Urinary bladder (tissue), 4 donors: ENCODE measurements at places on chromosomes 6 and 20. TPM values are rescaled to one million over a fixed set of nuclear protein-coding genes. Genes with fewer than 3 reads are reported as not detected.

EBF4 gene
- 28.9 TPM for polyA plus RNA-seq

MCCD1 gene
- not detected for polyA plus RNA-seq

C6orf118 gene
- not detected for polyA plus RNA-seq

RIPOR3 gene
- 15.0 TPM for polyA plus RNA-seq

DZANK1 gene
- 1.7 TPM for polyA plus RNA-seq

ZBTB46 gene
- 6.7 TPM for polyA plus RNA-seq

BCAS4 gene
- 9.2 TPM for polyA plus RNA-seq

ARMH2 gene
- polyA plus RNA-seq, result not detected

LY86 gene
- 3.9 TPM for polyA plus RNA-seq

GPSM3 gene
- polyA plus RNA-seq, result 12.8 TPM

BAG2 gene
- 34.3 TPM for polyA plus RNA-seq

GRCh38 chr6:117464700-117465099, 17.8 kb upstream of the DCBLD1 start:
- no peak for DNase-seq

DNA sequence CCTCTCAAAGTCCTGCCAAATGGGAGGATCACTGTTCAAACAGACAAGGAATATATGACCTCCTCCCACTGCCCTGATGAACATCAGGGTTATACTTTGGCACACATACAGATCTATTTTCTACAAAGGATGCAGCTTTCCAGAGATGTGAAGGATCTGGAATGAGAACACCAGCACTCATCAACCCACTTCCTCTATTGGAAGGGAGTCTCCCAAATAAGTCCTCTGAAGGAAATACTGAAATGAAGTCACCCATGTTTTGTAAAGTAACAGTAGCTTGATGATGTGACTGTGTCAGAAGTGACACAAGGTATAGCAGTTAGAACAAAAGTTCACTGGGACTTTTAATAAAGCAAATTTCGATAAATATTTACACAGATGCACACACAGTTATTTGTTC, 104.9 kb downstream of the OGFRL1 start:
- no peak for DNase-seq

DNA sequence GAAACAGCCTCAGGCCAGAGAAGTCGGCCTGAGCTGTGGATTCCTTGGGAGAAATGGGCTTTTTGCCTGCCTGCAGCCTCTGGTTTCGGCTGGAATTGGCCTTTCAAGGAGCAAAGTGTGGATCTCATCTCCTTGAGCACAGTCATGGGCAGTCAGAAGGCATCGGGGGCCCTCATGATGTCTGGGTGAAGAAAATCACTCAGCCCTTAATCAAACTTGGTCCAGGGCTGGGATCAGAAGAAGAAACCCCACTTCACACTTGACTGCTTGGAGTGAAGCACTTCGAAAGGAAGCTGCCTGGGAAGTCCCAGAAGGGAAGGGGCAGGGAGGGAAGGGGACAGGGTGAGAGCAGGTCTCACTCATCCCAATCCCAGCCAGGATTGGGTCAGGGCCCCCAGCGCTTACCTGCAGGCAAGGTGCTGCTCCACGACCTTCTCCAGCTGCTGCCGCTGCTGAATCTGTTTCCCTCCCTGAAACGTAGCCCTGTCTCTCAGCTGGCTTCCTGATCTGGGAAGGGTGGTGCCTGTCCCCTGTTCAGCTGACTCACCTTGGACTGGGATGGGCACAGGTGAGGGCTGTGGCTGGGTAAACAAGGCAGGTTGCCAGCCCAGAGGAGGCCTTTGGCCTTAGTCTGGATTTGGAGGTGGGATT, at the start of gene SDCBP2:
Gene SDCBP2 (minus strand): TSS at position 460 of the 651 bp plus-strand sequence. CDS start 8,723 bp downstream, outside the sequence.
- DNase-seq, result no peak

GRCh38 chr6:19369785-19370184, 467.4 kb upstream of the ID4 start:
- no peak for DNase-seq

- DNase-seq, result no peak
Observed at GRCh38 chr20:57605045-57605444, 15.2 kb downstream of the ZBP1 start.

DNA sequence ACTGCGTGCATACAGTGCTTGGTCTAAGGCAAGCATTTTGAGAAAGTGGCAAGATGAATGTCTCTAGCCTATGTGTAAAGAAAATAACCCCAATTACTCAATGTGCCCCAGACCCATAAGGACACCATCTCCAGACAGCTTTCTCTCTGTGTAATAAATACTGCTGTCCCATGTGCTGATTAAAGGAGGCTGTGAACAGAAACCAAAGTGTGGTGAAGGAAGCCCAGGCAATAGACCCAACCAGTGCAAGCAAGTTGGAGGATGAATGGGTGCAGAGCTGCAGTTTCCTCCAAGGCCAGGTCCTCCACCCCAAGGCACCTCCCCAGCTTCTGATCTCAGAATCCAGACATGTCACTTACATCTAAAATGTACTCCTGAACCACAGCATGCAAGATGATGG, 60.6 kb downstream of the TRAM2 start:
- no peak for DNase-seq

DNA sequence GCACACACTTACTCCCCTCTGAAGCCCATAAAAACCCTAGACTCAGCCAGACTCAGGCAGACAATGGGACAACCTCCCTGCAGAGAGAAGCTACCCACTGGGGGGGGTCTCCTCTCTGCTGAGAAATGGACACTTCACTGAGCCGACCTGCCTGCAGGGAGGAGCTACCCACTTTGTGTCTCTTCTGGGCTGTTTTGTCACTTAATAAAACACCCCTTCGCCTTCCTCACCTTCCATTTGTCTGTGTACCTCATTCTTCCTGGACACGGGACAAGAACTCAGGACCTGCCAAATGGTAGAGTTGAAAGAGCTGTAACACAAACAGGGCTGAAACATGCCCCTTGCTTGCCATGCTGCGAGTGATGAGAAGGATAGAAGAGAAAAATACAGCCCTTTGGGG, 151.7 kb upstream of the HDDC2 start:
- DNase-seq, result no peak

DNA sequence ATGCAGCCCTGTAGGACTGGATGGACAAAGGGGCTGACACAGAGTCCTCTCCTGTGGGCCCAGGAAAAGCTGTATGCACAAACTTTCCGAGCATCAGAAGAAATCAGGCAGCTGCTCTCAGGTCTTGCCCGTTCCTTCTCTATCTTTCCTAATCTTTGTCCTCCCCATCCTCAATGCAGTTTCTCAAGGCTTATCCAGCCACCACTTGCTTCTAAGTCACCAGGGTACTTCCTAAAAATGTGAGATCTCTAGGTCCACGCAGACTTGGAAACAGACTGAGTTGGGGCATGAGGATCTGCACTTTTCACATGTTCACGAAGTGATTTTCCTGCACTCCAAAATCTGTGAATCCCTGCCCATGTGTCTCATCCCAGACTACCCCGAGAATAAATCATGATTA, 394.5 kb upstream of the SLC35B3 start:
- DNase-seq, result no peak

GRCh38 chr6:149334682-149335160, 17.2 kb downstream of the TAB2 start:
- DNase-seq, result no peak

DNA sequence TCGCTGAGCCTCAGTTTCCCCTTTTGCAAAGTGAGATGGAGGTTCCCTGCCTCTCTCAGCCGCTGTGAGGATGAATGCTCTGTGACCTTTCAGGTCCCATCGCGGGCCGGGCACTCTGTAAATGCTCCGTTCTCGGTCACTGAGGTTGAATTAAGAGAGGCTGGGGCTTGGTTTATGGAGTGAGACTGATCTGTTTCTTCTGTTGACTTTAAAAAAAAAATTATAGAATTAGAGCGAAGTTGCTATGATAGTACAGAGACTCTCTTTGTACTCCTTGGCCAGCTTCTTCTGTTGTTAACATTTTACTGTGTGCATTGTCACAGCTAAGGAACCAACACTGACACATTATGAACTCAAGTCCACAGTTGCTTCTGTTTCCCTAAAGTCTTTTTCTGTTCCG, 64.4 kb downstream of the ADNP start:
- DNase-seq, result no peak

DNA sequence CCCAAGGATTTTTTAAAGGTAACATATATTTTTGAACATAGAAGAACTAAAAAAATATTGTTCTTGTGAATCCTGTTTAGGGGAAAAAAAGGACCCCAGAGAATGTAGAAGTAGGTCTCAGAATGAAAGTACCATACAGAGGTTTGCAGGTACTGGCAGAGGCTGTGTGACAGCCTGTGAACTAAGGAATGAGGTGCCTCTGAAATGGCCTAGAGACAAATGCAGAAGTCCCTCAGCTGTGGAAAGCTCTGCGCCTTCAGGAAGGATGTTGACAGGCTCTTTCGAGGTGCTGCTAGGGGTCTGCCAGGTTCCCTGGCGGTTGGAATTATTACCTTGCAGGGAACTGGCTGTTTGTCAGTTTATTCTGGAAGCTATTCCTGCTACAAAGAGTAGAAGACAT, 8.6 kb upstream of the TUBB2B start:
- DNase-seq, result no peak

GRCh38 chr20:40604416-40604815, 84.6 kb downstream of the MAFB start:
- no peak for DNase-seq

- no peak for DNase-seq
Observed at GRCh38 chr6:157860505-157860991, 37.5 kb downstream of the SNX9 start.

DNA sequence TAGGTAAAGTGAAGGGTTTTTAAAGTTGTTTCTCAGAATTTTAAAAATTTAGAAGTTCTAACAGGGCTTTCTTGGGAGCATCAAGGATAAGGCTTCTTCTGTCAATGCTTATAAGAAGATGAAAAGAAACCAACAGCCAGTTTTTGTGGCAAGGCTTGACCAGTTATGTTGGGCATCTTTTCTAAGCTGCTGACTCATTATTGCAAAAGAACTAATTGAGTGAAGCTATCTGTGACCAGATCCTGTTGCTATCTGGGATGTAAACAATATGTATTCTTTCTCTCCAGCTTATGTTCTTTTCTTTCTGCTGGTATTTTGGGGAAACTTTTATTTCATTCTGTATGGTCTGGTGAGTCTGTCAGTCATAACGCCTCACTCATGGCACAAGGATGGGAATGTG, 643.8 kb downstream of the HDGFL1 start:
- DNase-seq, result no peak

- no peak for DNase-seq
Observed at GRCh38 chr20:18394363-18394762, 72.5 kb downstream of the DZANK1 start.

DNA sequence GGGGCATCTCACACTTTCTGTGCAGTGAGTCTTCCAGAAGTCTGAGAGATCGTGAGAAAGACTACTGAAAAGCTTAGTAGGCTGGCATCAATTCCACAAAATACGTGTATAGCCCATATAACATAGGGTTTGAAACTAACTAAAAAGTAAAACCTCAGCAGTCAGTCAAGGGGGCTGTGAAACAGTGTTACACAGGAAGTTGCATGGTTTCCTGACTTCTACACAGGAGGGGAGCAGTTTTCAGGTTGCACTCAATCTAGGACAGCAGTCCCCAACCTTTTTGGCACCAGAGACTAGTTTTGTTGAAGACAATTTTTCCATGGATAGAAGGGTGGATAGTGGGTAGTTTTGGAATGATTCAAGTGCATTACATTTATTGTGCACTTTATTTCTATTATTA, 4.7 kb upstream of the LY86 start:
- no peak for DNase-seq

GRCh38 chr6:21836772-21837425, 243.3 kb downstream of the SOX4 start:
- DNase-seq, result no peak

GRCh38 chr20:5195655-5196054, 68.8 kb downstream of the CDS2 start:
- no peak for DNase-seq

DNA sequence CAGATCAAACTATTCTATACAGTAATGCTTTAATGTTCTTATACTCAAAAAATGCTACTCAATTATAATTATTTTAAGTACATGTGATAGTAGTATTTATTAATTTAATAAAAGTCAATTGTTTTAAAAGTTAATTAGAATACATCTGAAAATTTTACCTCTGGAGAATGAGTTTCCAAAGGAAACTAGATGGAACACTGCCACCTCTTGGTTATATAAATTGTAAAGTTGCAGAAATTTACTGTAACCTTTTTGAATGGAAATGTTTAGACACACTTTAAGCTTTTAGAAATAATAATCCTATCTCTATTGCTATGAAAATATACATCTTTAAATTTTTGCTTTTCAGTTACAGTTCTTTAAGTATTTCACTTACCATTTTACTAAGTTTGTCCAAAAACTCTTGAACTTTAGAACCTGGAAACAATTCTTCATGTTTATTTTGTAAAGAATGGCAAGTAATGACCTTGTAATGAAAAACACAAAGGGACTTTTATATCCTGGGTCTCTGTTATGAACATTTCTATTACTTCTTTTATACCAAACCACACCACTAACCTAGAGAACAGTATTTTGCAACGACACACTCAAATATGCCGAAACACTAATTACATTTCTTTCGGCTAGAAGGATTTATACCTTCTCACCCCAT, 10.9 kb upstream of the BMP5 start:
- DNase-seq, result no peak

DNA sequence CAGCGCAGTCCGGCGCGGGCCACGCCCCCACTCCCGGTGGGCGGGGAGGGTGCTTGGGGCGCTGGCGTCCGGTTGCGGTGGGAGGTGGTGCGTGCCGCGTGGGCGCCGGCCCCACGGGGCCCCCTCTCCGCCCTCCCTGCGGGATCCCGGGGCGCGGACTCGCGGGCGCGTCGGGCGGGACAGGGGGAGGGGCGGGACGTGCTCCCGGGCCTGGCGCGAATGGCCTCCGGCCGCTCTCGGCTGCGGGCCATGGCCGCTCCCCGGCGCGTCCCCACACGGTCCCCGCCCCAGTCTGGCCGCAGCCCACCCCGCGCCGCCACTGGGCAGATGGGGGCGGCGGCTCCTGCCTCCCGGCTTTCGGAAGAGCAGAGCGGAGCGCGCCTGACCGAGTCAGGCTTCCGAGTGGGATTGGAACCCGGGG, 771 bp upstream of the PPP1R3G start:
- DNase-seq, result no peak

- DNase-seq, result no peak
Observed at GRCh38 chr20:44467289-44467883, 8.3 kb upstream of the TTPAL start.

GRCh38 chr20:3173610-3174441, 477 bp upstream of the LZTS3 start:
- peak; percentile 65 for DNase-seq
